ENCODE measurements at places on chromosomes 7 and 10. TPM values are rescaled to one million over a fixed set of nuclear protein-coding genes. Genes with fewer than 3 reads are reported as not detected.

SERPINE1 gene
- total RNA-seq, result 1.3 TPM

SPDYE11 gene
- total RNA-seq, result not detected

DNA sequence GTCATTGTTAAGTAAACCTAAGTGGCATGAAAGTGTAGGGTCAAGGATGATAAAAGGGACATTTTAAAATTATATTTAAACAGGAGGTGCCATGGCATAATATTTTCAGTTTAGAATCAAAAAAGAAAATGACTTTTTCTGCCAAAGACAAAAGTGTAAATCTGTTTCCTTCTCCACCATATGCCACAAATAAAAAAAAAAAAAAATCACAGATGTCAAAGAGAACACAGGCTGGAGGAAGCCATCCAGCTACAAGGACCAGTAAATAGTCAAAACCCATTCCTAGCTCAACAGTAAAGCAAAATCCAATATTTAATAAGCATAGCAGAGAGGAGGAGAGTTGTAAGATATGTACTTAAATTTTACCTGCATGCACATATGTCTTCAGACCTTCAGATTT, 321.3 kb upstream of the TMEM229A start:
- no peak for DNase-seq

HMX2 gene
- total RNA-seq, result not detected

DNA sequence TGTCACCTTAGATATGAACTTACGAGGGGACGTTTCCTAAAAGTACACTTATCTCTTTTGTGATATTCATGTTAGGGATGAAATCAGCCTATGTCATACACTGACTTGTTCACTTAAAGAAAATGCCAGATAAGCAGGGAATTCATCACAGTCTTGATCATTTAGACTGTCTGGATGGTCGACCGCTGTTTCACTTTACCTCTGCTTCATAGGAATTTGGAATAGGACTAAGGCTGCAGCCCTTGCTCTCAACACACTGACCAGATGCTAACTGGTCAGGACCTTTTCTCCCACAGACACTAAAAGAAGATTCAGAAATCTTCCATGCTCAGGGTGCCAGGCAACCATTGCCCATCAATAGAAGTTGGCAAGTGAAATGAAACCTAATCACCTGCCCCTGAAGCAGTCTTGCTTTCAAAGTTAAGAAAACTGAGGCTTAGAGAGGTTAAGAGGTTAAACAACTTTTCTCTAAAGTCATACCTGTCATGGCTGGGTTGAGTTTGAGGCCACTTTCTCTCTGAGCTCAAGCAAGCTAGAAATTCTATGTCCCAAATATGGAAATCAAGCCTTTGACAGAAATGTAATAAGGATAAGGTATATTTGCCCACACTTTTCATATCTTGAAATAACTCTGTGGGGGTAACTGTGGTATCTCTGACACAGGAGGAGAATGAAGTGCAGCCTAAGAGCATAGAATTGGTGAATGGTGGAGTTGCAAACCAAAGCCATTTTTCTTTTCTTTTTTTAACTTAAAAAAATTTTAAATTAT, 77.1 kb downstream of the MAP3K8 start:
- no peak for DNase-seq

Measured in left ventricle myocardium superior (tissue), 1 donor.